ENCODE measurements at places on chromosomes 5 and 9.

- no peak for DNase-seq
These were observed 41.5 kb upstream of the LARP1 start for GRCh38 chr5:154713615-154714125.

GRCh38 chr5:31990081-31990650 is 184.0 kb downstream of the GOLPH3 start:
- DNase-seq, result no peak

DNA sequence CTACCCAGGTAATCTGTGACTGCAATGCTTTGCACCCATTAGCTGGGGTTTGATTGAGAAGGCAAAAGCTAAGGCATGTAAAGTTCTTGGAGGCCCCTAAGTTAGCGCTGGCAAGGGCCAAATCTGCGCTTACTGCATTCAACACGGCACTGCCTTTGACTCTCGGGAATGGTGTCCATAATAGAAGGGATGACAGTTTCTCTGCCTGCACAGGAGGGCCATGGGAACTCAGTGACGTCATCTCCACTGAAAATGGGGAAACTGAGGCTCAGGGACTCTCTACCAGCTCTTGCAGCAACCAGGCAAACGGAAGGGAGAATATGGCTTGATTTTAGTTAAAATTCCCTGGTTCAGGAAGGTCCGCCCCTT is 487 bp downstream of the SPATA24 start:
- no peak for DNase-seq

- DNase-seq, result peak; percentile 40
These were observed at the start of gene PPP2R2B for GRCh38 chr5:146878476-146879172. Gene PPP2R2B, minus strand, starts transcription at chr5:146878757.

DNA sequence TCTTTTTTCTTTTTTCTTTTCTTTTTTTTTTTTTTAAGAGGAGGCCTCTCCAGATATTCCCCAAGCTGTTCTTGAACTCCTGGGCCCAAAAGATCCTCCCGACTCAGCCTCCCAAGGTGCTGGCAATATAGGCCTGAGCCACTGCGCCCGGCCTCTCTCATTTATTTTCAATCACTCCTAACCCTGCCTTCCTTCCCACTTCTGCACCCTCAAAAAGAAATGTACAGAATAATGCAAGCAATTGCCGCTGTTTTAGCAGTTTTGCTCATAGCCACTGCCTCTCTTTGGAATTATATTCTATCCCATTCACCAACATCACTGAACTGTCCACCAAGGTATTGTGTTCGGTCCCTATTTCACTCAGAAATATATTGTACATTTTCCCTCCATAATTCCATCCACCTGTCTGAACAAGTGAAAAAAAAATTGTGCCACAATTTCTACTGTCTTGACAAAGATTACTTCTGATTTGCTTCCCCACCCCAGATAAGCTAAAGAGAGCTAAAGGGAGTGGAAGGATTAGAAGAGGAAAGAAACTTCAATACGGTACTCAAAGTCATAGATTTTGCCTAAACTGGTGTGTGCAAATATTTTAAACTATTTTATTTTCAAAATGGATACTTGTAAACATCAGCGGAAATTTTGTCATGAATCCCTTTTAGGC is 1.9 kb downstream of the FNBP1 start:
- no peak for DNase-seq

DNA sequence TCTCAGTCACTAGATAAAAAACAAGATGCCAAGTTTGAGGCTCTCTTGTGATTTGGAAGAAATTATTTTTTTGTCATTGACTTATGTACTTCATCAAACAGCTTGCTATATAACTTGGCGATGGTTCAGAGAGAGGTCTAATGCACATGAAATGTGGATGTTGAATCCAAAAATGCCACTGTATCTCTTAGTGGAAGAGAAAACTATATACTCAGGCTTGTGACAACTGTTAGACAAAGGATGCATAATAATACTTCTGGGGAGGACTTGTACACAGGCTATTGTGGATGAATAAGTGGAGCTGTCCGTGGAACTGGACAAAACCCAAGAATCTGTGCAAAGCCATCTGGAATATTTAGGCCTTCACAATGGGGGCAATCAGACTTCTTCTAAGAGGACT is 162.9 kb upstream of the NMUR2 start:
- DNase-seq, result no peak

DNA sequence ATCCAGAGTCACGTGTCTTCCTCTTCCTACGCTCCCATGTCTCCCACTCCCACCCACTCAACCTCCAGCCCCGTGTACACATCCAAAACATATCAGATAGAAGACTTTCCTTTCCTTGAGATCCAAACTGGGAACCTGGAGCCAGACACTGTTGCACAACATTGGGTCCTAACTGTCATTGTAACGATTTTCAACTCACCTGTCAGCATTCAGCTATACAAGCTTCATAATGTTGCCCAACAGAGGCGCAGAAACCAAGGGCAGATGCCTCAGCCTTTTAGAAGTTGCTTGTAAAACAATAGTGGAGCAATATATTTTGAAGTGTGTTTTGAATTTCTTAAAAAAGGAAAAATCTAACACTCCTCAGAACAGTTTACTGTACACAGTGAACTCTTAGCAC is 84.9 kb upstream of the GLIS3 start:
- DNase-seq, result no peak

DNA sequence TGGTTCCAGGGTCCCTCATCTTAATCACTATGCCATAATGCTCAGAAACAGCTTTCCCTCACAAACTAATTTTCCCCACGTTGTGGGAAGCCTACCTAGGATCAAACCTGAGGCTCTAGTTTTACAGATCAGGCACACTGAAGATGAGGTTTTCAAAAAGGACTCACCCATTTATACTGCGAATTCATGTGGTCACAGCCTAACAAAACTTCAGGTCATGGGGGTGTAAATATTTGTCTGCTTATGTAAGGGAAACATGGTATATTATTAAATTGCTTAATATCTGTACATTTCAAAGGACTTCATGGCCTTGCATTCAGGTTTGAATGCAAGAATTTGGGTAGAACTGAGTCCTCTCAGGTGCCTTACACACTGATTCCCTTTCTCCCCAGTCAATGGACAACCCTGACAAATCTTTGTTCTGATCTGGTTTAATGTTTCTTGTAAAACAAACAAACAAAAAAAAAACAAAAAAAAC is 12.1 kb downstream of the ZFAND5 start:
- DNase-seq, result no peak

DNA sequence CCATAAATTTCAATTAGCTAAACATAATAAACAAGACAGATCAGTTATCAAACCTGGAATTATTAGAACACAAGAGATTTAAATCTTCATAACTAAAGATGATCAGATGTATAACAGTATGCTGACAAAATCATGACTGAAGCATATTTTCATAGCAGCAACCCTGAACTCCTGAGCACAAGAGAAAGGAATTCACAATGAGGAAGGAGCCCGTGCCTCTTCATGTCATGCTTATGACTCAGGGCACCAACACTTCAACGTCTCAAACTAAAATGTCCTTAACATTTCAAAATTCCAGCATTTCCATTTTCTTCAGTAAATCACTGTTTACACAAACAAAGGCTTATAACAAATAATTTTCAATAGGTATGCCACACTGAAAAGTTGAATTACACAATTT is 6.7 kb downstream of the AP3B1 start:
- DNase-seq, result no peak

DNA sequence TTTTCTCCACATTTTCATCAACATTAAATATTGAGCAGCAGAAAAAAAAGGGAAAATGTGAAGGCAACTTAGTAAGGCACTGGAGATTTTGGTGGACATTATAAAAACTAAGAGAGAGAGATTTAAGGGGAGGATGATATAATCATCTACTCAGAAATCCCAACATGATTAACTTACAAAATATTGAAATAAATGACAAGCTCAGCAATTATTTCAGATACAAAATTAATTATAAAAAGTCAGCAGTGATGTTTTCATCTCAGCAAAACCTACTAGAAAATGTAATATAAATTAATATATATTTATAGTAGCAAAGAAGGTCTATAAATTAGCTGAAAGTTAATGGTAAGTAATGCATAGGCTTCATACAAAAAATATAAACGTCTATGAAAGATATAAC is 30.8 kb upstream of the PRDM9 start:
- no peak for DNase-seq

DNA sequence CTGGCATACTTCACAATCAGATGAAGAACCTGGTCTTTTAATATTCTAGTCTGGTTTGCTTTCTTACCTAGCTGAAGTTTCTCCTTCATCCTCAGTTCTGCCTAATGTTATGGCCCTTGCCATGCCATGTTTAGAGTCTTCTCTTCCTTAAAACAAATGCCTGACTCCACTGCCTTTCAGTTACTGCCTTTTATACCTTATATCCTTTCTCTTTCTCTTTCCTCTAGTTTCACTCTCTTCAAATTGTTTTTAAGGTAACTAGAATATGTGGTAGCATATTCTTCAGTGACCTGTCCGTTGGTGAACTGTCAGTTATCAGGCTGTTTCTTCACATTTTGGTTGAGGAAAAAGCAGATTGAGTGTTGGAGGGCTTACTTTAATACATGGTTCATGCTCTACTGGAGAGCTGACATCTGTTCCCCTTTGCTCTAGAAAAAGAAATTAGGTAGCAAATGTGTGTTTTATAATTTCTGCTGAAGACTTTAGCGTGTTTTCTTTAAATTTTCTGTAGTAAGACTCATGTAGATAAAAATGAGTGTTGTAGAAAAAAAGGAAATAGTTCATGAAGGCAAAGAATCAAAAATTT is 103.8 kb downstream of the DMXL1 start:
- DNase-seq, result no peak

GRCh38 chr9:75532233-75533050 is 358.0 kb upstream of the PCSK5 start:
- DNase-seq, result no peak

GRCh38 chr5:150522504-150523414 is 14.8 kb downstream of the NDST1 start:
- no peak for DNase-seq

DNA sequence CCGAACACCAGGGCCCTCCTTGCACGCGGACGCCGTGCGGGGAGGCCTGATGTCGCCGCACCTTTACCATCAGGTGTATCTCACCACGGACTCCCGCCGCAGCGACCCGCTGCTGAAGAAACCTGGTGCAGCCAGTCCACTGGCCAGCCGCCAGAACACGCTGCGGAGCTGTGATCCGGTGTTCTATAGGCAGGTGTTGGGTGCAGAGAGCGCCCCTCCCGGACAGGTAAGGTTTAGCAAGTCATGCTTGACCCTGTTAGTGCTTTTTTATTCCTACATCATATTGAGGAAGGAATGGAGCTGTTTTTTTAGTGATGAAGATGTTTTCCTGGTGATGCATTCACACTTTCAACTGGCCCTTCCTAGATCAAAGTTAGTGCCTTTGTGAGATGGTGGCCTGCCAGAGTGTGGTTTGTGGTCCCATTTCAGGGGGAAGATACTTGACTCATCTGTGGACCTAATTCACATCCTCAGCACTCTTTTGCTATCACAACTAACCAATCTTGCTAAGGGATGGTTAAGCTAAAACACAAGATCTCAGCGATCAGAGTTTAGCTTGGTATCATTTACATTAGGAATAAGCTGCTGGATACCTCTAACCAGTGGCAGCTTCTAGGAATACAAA is 2.7 kb downstream of the PCDHGC3 start:
- DNase-seq, result no peak

DNA sequence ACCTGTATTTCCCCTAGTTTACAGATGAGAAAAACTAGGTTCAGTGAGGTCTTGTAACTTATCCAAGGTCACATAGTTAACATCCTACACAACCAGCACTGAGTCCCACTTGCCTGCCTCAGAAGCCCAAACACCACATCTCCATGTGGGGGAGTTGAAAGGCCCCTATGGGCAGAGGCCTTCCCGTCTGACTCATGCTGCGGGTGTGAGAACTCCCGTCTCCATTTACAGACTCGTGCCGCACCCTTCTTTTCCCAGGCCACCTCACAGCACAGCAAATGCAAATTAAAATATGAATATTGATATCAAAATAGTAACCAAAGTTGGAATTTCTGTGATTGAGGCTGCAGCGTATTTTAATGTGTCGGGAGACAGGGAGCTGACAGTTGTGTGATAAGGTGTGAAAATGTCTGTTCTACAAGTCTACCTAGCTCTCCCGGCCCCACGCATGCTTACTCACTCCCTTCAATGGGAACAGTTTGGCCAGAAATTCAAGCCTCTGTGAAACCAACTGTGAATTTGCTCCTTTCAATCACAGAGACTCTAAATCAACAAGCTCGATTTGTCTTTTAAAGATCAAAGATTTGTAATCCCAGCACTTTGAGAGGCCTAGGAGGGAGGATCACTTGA is 90.1 kb downstream of the CRB2 start:
- no peak for DNase-seq

DNA sequence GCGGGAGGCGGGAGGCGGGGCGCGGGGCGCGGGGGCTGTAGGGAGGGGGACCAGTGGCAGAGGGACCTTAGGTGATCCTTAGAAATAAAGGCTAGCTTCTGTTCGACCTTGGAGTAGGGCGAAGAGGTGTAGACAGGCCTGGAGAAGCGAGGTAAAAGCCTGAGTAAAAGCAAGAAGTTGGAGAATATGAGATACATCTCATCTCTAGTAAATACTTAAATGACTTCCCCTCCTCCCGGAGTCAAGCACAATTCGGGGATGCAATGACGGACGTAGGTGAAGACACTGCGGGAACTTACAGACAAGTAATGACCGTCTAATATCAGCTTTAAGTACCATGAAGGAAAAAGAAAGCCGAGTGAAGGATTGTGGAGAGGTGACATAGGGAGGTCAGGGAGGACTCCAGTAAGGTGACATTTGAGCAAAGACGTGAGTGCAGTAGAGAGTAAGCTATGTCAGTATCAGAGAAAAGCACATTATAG is 466 bp downstream of the SMC2 start:
- no peak for DNase-seq

DNA sequence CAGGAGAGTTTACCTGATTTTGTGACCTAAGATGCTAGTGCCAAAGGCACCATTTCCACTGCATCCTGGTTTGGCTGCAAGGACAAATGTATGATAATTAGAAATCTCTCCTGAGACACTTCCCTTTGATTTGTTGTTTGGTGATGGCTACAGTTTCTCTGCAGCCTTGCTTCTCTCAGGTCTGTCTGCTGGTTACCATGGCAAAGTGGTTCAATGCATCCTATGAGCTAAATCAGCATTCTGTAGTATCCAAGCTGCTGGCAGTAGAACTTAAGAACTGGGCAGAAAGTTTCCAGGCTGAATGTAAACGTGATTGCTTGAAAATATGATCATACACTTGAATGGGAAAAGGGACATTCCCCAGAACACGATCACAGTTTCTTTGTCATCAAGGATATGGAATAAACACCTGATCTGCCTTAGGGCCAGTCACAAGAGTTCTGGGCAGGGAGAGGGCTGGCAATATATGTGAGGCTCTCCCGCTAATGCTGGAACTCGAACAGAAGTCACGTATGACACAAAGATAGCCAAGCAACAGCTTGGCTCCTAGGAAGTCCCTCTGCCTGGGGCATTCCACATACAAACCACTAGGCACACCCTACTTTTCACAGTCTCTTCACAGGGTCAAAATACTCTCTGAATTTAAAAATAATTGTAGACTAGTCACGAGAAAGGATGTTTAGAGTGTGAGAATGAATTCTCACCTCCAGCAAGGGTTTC is 138.1 kb upstream of the GRAMD2B start:
- DNase-seq, result no peak

GRCh38 chr9:95090871-95091577 is 226.5 kb downstream of the FANCC start:
- no peak for DNase-seq

- DNase-seq, result no peak
These were observed 778 bp upstream of the PPP6C start for GRCh38 chr9:125190361-125190801.

GRCh38 chr9:104826079-104826775 is 62.3 kb downstream of the NIPSNAP3B start:
- DNase-seq, result no peak

All from mesothelial cell of epicardium (in vitro differentiated cells).